ENCODE measurements at places on chromosomes 16 and 17.

DNA sequence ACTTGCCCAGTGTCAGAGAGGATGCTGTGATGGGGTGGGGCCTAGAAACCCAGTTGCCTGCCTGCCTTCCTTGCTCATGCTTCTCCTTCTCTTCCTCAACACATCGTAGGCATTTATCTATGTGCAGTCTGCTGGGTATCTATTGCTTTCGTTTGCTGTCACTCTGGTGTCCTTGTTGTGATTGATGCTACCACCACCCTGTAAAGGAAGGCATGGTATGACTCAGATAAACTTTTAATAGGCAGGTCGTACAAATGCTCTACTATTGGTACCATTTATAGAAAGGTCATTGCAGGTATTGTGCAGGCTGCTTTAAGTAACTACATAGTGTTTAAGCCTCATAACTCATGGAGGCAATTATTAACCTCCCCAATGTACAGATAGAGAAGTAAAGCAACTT is 368.9 kb downstream of the UTP18 start:
- no peak for DNase-seq

GRCh38 chr17:79038545-79039135 is 14.7 kb downstream of the C1QTNF1 start:
- no peak for DNase-seq

DNA sequence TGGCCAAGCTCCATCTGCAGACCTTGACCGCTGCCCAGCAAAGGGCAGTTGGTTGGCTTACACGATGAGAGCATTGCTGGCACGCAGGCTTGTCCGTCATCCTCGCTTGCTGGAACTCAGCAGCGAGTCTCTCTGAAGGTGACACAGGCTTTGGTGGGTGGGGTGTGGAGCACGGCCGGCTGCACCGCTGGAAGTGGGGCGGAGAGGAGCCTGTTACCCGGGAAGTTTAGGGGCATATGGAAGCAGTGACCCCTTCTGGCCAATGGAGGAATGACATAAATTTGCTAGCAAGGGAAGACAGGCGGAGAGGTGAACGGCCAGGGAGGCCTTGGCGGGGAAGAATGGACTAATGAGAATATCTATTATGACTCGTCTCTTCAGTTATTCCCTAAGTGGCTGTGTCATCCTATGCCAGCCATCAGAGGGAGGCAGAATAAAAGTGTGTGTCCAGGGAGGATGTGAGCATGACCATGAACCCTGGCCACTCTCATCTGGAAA is 65.9 kb upstream of the SDK2 start:
- DNase-seq = no peak

DNA sequence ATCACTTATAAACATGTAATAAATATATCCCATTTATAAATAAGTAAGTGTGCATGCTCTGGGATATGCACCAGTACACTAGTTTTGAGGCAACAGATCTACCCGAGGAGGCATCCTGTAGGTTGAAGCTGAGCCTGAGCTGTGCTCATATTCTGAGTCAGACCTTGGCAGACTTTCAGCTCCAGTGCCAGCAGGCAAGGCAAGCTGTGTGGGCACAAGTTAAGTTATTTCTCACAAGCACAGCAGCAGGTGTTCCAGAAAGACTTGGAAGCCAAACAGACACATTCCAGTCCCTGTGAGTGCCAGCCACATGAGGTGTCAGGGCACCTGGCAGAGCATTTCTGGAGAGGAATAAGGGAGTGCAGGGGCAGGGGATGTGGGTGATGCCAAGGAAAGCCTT is 1.3 kb upstream of the CLEC19A start:
- no peak for DNase-seq

- no peak for DNase-seq
Measured at GRCh38 chr17:44996304-44996703, 28.2 kb upstream of the C1QL1 start.

DNA sequence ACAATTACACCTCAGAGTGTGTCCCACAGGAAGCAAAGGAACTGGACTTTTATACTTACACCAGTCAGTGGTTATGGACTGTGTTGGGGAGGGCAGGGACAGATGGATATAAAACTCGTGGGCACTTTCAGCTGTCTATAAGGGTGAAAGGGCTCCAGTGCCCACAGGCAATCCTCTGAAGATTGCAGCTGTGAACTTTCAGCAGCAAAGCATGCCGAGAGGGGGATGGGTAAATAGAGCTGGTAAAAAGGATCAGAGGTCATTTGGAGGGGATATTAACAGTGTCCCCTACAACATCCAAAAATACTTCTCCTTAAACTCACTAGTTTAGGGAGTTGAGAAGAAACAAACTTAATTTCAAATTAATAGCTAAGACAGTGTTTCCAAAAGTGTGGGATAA is 13.3 kb upstream of the RFWD3 start:
- DNase-seq = no peak

- DNase-seq = no peak
Measured at GRCh38 chr16:49024896-49025295, 256.7 kb downstream of the CBLN1 start.

GRCh38 chr16:56667581-56668571 is at the start of gene MT1G:
MT1G (minus strand) TSS chr16:56668065; CDS start chr16:56667993, 72 bp downstream.
- no peak for DNase-seq

DNA sequence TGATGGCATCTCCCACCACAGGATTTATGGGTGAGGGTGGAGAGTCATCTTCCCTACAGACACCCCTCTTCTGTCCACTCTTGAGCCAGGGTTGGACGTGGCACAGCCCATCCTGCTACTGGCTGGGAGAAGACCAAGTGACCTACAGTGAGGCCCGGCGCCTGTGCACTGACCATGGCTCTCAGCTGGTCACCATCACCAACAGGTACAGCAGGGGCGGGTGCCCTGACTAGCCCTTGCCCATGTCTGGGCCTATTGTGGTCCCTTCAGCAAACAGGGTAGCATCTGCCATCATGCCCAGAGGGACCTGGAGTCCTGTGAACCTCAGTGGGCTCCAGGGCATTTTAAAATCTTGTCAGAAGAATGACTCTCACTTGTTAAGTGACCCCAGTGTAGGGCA is 48.2 kb downstream of the MRC2 start:
- no peak for DNase-seq

DNA sequence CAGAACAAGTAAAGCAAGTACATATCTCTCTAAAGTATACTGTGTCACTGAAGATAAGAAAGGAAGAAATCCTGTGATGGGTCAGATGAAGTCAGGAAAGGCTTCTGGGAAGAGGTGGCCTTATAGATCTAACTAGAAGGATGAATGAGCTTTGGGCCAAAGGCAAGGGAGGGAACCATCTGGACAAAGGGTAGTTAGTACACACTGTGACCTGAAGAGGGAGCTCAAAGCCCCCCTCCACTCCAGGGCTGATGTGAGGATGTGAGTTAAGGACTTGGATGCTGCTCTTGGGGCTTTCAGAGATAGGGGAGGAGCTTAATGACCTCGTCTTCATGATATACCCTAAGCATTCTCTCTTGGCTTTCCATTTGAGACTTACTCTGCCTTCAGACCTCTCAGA is 185.3 kb upstream of the CACNG3 start:
- no peak for DNase-seq

DNA sequence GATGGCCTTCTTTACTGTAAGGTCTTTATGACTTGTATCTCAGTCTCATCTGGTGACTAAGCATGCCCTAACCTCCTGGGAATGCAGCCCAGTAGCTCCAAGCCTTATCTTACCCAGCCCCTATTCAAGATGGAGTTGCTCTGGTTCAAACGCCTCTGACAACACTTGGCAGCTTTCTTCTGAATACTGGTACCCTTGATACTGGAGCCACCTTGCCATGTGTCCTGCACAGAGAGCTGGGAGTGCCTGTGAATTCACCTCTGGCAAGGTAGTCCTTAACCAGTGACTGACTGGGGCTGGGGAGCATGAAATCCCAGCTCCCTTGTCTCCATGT is 17.2 kb downstream of the NUDT7 start:
- DNase-seq = no peak

DNA sequence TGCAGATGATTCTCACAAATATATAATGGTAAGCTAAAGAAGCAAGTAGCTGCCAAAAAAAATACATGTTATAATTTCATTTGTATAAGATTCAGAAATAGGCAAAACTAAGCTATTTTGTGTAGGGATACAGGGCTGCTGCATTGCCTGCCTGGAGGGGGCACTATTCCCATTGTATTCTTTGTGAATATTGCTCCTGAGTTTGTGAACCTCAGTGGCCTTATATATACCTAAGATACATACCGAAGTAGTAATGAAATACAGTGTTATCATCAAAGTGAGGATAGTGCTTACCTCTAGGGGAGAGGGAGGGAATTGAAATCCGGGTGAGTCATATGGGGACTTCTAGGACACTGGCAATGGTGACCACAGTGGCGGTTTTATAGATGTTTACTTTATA is 53.5 kb downstream of the C17orf58 start:
- no peak for DNase-seq

- DNase-seq = no peak
Measured at GRCh38 chr16:49498666-49499413, 125.2 kb downstream of the C16orf78 start.

DNA sequence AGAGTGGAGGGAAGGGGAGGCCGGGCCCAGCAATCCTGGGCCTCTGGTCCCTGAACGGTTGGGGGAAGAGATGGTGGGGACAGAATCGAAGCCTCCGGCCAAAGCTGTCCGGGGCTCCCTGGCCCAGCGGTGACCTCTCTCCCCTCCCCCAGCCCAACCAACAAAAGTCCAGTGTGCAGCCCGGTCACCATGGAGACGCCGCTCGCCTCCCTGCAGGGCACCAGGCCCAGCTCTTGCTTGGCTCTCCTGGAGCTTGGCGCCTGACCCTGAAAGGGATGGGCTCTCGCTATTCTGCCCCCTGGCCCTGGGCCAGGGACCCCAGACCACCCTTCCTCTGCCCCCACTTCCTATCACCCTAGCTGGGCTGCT is 1.3 kb downstream of the METRN start:
- DNase-seq = no peak
